ENCODE measurements at places on chromosomes 5 and 9.

DNA sequence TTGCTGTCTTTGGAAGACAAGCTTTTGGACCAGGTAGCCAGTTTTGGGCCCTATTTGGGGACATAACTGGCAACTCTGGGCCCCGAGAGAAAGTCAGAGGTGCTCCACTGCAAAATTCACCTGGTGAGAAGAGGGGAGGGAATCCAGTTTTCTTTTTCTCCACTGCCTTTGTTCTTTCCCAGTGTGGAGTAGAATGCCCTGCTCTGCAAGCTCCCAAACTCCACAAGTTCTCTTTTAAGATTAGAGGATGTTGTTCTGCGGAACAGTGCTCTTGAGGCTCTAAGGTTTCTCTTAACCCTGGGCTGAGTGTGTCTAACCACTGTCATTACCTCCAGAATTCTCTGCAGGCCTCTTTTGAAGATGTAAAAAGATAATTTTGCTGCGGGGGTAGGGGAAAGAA lies 25.3 kb downstream of the MACIR start:
- no peak for DNase-seq

GRCh38 chr5:63931836-63932235 lies 30.4 kb downstream of the HTR1A start:
- no peak for DNase-seq

DNA sequence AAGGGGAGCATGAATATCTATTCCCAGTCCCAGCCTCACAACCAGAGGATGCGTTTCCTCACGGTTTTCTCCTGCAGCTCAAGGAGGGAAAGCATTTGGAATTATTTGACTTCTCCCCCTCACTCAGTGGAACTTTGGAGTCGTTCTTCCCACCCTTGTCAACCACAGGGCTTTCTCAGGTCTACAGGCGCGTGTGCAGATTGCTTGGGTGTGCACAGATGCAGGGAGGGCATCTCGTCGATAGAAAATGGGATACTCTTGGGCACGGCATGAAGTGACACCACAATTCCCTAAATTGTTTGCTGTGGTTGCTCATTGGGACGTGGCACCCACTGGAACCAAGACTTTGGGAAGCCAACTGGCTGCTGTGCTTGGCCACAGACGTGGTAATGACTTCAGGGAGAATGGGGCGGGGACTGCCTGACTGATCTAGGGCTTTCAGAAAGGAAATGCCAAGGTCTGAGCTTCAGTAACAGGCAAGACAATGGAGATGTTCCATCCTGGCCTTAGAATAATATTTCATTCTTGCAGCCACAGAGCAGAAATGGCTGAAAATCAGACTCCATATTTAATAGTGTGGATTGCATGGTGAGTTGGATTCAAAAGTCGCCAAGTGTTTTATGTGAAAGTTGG lies 12.2 kb upstream of the OBP2B start:
- DNase-seq = no peak

DNA sequence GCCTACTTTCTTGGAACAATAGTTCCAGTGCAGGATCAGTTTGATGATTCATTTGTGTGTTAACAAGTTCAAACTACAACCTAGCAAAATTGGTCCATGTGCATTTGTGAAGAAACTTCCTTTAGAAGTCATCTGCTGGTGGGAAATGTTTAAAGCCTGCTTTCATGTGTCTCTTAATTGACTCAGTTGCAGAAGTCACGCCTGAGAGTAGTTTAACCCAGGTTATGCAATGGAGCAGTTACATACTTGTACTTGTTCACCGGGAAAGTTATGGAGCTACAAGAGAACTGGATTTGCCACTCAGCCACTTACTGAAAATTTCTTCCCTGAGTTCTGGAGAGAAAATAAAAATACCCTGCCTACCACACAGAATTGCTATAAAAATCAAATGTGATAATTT lies 1397.8 kb downstream of the PTPRD start:
- no peak for DNase-seq

GRCh38 chr9:1708219-1708618 lies 306.9 kb upstream of the SMARCA2 start:
- DNase-seq = no peak

DNA sequence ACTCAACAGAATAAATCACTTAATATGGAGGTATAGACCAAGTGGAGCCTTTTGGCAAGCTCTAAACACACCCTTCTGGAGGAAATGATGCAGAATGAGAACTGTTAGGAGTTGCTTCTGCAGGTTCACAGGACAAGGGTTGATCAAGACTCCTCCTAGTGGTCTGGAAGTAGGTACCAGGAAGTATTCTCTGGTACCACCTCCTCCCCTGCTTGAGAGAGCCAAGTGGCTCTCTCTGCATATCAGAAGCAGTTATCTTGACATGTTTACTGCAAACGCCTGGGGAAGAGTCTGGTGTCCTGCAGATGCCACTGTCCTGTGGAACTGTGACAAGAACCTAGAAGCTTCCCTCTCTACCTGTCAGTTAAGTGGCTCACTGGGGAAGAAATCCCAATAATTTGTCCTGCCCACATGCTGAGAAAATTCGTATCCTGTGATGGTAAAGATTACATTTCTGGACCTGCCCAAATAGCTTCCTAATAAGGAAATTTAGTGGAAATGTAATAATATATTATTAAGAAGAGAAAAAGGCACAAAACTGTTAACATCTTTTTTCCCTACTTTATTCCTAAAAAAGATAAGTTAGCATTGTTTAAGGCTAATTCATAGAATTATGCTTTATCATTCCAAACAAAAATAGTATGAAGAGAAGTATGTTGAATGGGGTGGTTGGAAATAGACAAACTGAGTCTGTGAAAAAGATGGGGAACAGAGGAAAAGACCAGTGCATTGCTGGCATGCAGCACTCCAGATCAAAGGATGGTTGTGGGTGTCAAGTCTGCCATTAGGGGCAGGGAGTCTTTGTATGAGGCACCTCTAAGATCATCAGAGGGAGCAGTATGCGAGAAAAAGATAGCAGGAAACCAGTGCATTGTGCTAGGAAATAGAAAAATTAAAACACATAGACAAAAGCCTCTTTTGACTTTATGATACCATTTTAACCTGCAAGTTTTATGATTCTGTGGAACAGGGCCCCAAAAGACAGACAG lies 118.8 kb downstream of the CDC42SE2 start:
- peak; percentile 53 for DNase-seq

DNA sequence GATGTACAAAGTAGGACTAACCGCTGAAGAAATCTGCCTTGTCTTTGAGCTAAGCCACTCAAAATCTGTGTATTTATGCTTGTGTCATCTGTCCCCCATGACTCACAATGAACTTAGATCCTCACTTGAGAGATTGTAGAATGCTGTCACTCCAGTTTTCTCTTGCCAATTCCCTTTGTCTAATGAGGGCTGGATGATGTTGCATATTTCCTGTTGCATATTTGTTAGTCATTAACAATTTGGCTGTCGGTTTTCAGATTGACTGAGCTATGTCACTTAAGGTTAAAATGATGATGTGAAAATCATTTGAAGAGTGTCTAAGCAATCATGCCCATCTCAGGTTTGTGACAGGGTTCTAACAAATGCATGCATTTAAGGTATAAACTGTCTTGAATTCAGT lies 481.7 kb downstream of the CDH10 start:
- no peak for DNase-seq

DNA sequence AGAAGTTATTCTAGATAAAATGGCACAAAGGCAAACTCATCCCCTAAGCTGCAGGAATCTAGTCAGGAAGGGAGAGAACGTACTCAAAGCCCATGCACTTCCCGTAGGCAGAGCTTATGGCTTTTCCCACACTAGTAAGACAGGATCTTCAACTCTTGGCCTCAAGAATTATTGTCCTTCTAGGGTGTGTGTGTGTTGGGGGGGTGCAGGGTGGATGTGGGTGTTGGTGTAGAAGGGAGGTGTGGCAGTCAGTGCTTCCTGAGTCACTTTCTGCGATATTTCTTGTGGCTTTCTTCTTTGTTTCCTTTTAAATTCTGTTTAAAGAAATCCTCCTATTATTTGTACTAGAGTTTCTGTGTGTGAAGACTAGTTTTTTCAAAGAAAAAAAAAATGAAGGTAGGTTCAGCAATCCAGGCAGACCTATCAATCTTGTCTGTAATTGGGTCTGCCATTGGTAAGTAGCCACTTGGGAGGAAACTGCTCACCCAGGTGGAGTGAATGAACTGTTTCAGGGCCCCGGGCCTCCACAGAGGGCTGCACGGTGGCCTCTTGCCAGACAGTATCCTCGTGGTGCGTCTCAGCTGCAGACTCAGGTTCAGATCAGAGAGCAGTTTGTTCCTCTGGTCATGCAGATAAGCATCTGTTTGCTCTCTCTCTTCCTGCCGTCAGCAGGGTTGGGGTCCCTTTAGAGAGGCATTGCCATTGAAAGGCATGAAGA lies 131.9 kb downstream of the NPR3 start:
- DNase-seq = no peak

DNA sequence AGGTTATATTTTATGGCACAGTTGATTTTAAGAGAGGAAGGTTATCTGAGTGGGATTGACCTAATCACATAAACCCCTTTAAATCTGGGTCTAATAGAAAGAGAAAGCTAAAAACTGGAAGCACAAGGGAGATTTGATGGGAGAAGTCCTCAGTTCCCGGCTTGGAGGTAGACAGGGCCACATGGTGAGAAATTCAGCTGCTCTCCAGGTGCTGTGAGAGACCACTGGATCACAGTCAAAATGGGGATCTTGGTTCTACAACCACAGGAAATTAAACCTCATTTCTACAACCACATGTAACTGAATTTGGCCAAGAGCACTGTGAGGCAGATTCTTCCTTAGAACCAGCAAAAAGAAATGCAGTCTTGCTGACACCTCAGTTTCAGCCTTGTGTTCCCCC lies 2352.7 kb downstream of the MAT2B start:
- DNase-seq = no peak

DNA sequence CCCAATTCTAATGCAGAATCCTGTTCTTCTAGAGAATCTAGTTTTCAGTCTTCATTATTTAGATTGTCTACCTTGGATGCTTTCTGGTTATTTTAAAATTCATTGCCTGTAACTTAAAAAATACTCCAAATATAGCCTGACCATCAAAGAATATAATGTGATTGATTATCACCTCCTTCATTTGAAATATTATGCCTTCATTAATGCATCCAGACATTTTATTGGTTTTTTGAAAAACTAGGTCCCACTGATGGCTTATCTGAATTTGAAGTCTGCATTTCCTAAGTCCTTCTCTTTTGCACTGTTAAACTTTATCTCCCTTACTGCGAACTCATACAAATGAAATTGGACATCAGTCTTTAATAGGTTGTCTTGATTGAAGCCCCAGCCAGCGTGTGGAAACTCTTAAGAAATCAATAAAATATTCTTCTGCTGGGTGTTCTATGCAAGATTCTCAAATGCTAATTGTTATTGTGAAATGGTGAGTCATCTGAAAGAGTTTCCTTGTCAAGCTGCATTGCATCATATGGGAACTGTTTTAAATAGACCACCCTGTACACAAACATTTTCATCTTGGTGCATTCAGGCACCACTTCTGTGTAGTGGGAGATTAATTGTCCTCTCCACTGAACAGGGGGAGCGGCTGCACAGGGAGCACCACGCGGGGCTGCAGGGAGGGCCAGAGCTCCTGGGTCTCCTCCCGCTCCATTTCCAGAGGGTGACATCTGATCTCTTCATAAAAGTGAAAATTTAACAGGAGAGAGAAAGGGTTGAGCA lies 92.3 kb upstream of the FANCC start:
- DNase-seq = no peak

DNA sequence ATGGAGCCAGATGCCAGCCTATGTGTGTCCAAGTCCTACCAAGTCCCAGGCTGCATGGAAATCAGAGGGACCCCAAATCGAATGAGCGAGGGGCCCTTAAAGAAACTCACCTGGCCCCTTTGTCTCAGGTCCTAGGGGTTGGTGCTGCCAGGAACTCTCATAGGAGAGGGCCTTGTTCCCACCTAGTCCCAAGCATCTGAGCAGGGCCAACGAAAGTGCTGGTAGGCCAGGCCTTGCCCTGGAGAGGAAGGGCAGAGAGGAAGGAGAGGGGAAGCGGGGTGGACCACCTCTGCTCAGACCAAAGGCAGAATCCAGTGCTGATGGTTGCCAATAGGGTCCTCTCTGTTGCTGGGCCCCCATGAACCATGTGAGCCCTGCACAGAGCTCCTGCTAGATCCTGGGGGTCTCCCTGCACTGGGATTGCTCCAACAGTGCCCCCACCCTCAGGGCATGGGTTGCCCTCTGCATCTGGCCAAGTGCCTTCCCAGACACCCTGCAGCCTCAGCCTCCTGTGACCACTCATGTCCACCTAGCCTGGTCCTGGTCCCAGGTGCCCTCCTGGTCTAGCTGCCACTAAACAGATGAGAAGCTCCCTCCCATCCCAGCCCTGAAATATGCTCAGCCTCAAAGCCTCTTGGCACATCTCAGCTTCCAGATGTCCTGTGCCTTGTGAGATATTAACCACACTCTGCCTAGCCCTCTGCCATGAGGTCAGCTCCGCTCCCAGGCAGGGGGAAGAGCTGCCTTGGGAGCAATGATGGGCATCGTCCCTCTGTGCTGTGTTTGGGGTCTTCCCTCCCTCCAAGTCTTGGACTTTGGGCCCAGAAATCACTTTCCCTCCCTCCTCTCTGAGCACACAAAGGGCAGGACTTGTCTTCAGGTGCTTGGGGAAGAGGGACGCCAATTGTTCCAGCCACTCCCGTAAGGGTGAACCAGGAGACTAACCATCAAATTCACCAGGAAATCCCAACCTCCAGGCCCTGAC lies 109.6 kb downstream of the ADAMTS2 start:
- no peak for DNase-seq

DNA sequence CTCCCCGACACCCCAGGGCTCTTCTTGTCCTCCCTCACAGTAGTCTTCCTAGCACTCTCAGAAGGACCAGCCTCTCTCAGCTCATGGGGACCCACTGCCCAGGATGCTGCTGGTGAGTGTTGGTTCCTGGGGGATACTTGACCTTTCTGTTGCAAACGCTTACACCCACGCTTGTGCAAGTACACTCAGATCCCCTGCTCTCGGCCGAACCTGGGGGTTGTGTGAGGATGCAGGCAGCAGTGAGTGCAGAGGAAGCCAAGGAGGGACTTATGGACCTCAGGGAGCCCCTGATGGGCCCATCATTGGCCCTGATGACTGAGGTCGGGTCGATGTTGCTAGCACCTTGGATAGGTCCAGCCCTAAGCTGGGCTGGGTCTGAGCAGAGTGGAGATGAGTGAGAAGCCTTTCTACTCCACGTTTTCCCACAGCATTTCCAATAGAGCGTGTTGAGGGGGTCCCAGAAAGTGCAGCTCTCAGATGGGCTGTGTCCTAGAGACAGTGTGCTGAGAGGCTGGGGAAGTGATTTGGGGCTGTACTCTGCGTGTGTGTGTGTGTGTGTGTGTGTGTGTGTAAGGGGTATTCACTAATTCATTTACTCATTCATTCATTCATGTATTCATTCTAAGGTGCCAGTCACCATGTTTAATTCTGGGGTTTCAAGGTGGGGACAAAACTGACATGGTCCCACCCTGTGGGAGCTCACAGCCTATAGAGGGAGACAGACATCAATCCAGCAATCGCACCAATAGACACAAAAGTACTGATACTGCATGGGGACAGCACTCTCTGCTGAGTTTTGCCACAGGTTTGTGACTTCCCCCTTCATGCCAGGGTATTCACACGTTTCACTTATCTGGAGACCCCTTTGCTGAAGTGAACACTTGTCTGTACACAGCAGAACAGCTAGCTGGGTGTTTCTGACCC lies 25.2 kb upstream of the PITX1 start:
- DNase-seq = no peak

- DNase-seq = no peak
Measured at GRCh38 chr5:37886242-37886905, 46.5 kb upstream of the GDNF start.

Measured in GM06990 (cell line).